Upper lobe of right lung (tissue), 1 donor: ENCODE measurements at places on chromosomes 12 and 14.
A peak's percentile ranks its signal among the peaks of the same experiment; 100 is the strongest.

DNA sequence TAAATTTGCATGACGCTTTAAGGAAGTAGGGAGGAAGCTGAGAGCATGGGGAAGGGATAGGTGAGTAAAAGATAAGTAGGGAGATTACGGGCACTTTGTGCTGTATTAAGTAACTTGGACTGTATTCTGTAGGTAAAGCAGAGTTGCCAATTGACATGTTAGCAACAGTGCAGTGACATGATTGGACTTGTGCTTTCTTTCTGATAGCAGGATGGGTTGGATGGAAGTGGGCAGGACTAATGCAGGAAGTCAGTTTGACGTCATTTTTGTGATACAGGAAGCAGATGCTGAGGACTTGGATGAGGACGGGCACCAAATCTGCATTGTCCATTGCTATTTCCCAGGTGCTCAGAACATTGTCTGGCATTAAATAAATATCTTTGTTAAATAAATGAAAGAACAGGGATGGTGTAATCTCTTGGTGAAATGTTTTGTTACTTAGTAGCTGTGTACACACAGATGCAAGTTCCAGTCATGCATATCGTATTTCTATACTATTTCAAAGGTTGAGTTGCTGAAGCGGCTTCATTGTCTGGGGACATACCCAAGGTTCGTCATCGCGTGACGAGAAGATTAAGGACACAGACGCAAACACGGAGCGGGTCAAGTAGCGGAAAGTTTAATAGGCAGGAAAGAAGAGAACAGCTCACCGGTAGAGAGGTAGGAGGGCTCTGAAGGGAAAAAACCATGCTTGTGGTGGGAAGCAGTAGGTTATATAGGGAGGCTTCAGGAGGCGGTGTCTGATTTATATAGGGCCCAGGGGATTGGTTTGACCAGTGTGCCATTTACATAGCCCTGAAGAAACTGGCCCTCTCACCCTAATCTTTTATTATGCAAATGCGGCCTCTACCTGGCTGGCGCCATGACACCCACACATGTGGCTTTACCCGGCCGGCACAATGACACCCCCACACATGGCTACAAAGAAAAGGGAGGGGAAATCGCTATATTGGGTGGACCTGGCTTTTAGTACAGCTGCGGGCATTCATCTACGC lies 30.7 kb downstream of the GUCY2C start:
- no peaks in the 10 kb centered on the region for H3K4me1 ChIP-seq
- no peaks in the 10 kb centered on the region for H3K36me3 ChIP-seq
- H3K4me3 ChIP-seq, result no peak overlapping the region
- no peaks in the 10 kb centered on the region for H3K27me3 ChIP-seq
- no peak overlapping the region for H3K27ac ChIP-seq

- H3K4me3 ChIP-seq, result no peak overlapping the region
- H3K4me1 ChIP-seq, result no peaks in the 10 kb centered on the region
- no peaks in the 10 kb centered on the region for H3K27me3 ChIP-seq
Measured at GRCh38 chr12:127898616-127899015, 368.4 kb upstream of the TMEM132C start.

GRCh38 chr12:88184196-88184595 lies 42.1 kb downstream of the TMTC3 start:
- H3K4me1 ChIP-seq, result no peaks in the 10 kb centered on the region
- H3K4me3 ChIP-seq, result no peak overlapping the region
- H3K27ac ChIP-seq, result no peak overlapping the region
- peaks cover 23% of the 10 kb centered on the region for H3K36me3 ChIP-seq
- H3K27me3 ChIP-seq, result no peaks in the 10 kb centered on the region

- peaks cover 5% of the 10 kb centered on the region for H3K4me1 ChIP-seq
- peak overlapping the region; percentile 60 for H3K4me3 ChIP-seq
- no peaks in the 10 kb centered on the region for H3K36me3 ChIP-seq
Measured at GRCh38 chr12:22333713-22334409, 646 bp downstream of the ST8SIA1 start.

- DNase-seq, result no peak
- H3K27ac ChIP-seq, result no peak overlapping the region
- H3K27me3 ChIP-seq, result no peaks in the 10 kb centered on the region
Measured at GRCh38 chr14:102608064-102608446, 15.6 kb downstream of the RCOR1 start.
